Posterior vena cava (tissue), 2 donors: ENCODE measurements at places on chromosomes 3 and 15. TPM values are rescaled to one million over a fixed set of nuclear protein-coding genes. Genes with fewer than 3 reads are reported as not detected.

GRCh38 chr3:100084100-100084806, 30.0 kb downstream of the FILIP1L start:
- DNase-seq, result no peak

DNA sequence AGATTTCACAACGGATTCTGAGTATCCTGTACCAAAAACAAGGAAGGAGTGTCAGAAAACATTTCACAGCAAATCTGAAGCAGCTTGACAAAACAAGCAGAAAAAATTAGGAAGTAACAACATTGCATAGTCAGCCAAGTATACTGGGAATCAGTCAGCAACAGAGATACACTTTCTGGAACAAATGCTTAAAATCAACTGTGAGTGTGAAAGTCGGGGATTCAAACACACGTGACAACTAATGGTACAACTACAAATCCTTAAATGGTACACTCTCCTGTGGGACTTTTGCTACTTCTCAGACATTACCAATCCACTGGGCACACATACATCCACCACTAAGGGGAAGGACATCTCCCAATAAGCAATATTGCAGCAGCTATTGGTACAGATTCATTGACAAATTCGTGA, 296.6 kb upstream of the MME start:
- DNase-seq, result no peak

DNA sequence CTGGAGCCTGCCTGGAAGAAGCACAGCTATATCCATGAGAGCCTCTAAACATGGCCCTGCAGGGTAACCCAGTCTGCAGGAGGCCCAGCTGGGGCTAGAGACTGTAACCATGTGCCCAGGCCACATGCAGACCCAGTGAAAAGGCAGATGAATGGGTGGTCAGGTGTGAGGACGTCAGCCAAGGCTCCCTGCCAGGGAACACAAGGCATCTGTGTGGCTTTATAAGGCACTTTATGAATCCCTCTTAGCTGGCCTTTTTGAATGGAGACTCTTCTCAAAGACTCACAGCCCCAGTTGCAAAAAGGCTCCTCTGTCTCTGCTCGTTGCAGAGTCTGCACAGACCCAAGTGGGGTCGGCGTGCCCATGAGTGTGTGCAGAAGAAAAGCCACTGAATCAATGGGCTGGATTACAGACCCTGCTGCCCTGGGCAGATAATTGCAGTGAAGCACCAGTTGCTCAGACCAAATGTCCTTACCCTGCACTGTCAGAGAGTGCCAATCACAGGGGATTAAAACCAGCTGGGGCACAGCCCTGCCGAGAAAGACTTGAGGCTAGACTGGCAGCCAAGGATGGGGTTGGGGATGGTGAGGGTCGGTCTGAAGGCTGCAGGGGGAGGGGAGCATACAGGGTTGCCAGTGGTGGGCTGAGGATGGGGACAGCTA, 154.2 kb downstream of the RAB11A start:
- no peak for DNase-seq

GRCh38 chr3:61853912-61854311, 292.5 kb downstream of the PTPRG start:
- DNase-seq, result no peak

DNA sequence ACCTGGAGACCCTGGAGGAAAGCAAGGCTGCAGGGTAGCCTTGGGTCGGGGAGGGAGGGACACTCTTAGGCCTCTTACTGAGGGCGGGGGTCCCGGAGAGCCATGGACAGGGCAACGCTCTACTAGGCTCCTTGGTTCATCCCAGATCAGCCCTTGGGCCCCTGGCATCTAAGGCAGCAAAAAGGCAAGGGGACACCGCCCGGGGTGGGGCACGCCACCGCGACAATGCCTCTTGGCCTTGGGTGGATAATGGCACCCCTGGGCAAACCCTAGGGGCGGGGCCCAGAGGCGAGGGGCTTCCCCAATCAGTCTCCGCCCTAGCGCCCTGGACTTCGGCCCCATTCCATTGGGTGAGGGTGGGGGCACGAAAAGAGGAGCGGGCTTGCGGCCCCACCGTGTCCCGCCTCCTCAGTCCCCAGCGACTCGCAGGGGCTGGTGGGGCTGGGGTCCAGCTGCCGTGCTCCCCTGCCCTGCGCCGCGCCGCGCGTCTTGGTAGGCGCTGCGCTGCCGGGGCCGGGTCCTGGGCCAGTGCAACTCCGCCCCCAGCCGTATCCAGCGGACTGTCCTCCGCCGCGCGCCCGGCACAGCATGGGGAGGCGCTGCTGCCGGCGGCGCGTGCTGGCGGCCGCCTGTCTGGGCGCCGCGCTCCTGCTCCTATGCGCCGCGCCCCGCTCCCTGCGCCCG, at the start of gene CHST13:
TSS of gene CHST13 (plus strand) at position 411 of the 684 bp plus-strand sequence. CDS start at position 589, 178 bp downstream.
- DNase-seq, result peak; percentile 91

DNA sequence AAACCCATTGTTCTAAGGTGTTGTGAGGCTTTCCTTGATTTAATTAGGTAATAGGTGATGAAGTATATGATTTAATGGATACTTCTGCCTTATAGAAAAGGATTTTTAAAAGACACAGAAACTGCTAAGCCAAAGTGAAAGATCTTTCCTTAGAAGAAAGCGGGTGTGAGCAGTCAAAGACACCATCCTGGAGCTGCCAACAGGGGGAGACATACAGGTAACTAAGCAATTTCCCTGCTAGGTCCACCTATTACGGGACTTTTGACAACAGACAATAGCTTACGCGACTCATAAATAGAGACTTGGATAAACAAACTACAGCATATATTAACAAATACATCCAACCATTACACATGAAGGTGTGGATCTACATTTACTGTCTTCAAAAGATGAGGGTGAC, 669.5 kb downstream of the SQOR start:
- no peak for DNase-seq

Gene CATSPER2
- 3.2 TPM for total RNA-seq

Gene TERC
- total RNA-seq, result 2.6 TPM
